ENCODE measurements at places on chromosomes 7 and 10. TPM values are rescaled to one million over a fixed set of nuclear protein-coding genes. Genes with fewer than 3 reads are reported as not detected.

- no peak for DNase-seq
Measured at GRCh38 chr10:68223535-68224165, 8.3 kb downstream of the ATOH7 start.

Gene CCDC136
- total RNA-seq: 9.8 TPM

DNA sequence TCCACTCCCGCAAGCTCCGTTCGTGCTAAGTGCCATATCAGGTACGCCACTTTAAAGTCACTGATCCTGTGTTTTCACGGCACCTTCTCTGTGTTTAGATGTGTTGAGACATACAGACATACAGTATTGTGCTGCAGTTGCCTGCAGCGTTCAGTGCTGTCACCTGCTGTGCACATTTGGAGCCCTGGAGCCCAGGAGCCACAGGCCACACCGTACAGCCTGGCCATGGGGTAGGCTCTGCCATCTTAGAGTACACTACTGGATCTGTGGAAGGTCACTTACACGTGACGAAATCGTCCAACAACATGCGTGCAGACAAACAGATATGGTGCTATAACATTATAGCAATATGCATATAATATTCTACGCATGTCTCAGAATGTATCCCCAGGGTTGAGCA, 111.3 kb downstream of the ELFN1 start:
- no peak for DNase-seq

Gene TSPAN13
- 26.5 TPM for total RNA-seq

DNA sequence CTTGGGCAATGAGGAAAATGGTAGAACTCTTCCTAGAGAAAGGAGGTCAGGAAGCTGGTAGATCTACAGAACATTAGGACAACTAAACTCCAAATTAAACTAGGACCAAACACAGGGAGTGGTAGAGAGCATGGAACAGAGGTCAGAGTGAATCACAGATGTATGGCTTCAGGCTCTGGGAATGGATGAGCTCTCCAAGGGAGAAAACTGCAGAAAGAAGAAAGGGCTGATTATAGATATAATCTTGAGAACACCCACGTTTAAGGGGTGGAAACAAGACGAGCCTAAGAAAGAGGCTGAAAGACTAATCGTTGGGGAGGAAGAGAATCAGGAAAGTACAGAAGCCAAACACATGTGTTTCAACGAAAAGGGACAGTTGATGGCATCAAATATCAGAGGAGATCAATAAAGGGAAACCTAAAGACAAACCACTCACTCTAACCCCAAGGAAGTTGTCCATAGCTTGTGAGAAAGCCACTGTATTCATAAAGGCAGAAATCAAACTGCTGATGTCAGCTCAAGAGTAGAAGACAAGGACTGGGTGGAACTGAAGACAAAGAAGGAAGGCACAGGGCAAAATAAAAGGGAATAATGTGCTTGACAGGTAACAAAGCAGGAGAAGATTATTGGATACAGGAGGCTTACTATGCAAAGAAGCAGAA, 41.4 kb downstream of the NUDCD3 start:
- DNase-seq: no peak

- no peak for DNase-seq
Measured at GRCh38 chr10:116240157-116240950, 32.7 kb downstream of the GFRA1 start.

GRCh38 chr7:138863931-138864330, 65.9 kb upstream of the ATP6V0A4 start:
- DNase-seq: no peak

Gene ANKRD16
- 12.2 TPM for total RNA-seq

Data from PC-9 (cell line).